NCI-H510A (cell line): ENCODE measurements at places on chromosomes 13 and 19.

GRCh38 chr13:77846173-77846572 is 72.5 kb downstream of the EDNRB start:
- no peak for DNase-seq

DNA sequence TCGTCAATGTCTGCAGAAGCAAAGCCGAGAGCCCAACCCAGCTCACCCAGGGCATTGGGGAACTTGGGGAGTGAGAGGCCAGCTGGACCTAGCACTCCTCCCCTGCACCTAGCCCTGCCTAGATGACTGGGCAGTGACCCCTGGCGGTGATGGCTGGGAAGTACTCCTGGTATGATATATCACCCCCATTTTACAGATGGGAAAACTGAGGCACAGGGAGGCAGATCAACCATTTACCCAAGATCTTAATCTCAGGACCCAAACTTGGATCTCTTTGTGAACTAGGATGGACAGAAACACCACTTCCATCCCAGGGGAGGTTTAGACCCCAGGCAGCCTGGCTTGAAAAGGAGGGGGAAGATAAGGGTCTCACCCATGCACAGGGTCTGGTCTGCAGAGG is 43.5 kb downstream of the CCL25 start:
- no peak for DNase-seq

DNA sequence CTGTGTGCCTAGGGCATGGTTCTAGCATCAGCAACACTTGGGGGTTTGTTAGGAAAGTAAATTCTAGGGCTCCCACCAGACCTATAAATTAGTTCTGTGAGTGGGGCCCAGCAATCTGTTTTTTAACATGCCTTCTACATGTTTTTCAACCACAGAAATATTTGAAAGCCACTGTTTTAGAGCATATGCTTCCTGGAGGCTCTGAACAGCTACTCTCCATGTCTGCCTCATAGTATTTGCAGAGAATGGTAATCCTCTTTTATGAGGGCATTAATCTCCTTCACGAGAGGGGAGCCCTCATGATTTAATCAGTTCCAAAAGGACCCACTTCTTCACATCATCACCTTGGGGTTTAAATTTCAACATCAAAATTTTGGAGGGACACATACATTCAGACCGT is 6.0 kb downstream of the SPATA13 start:
- no peak for DNase-seq

DNA sequence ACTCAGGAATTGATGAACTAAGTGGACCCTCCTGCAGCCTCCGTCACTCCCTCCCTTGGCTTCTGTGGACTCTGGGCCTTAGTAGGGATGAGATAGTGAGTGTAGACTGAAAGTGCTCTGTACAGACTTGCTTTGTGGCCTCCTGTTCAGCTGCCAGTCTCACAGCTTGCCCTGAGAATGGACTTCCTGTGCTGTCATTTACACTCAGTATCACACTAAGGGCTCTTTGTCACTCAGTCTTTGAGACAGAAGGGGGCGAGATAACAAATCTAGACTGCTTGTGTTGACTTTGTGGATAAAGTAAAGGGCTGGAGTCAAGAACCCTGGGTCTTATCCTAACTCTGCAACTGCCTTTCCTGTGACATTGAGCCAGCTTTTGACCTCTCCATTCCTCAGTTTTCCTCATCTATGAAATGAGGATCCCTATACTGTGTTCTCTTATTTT is 21.0 kb upstream of the SPRY2 start:
- no peak for DNase-seq

GRCh38 chr19:3163230-3163886 is 15.2 kb upstream of the S1PR4 start:
- no peak for DNase-seq
